ENCODE measurements at places on chromosomes 5 and 9.
A peak's percentile ranks its signal among the peaks of the same experiment; 100 is the strongest.

- DNase-seq = no peak
These were observed 358.0 kb upstream of the PCSK5 start for GRCh38 chr9:75532233-75533050.

- DNase-seq = no peak
These were observed 137.3 kb downstream of the FSTL4 start for GRCh38 chr5:133474851-133475590.

DNA sequence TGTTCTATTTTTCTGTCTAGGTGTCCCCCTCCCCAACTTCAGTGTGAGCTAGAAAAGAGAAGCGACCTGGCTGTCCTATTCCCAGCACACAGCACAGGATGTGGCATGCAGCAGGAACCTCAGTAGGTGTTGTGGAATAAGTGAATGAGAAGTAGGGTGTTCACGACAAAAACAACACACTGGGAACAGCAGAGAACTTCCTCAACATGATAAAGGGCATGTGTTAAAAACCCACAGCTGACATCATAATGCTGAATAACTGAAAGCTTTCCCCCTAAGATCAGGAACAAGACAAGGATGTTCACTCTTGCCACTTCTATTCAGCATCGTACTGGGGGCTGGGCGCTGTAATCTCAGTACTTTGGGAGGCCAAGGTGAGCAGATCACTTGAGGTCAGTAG, 155.6 kb upstream of the ZNF618 start:
- no peak for DNase-seq

DNA sequence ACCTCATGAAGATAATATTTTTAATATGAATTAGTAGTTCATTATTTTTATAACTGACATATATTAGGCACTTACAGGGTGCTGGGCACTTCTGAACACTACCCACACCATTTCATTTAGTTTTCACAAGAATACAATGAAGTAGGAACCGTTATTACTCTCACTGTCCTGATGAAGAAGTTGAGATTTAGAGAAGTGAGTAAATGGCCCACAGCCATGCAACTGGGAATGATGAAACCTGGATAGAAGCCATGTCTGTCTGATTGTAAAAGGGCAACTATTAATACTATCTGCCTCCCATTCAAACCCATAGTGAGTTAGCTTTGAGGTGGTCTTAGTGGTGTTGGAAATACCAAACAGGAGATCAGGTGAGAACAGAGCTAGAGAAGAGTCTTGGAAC, 29.6 kb upstream of the OTULINL start:
- no peak for DNase-seq

GRCh38 chr5:134570886-134571285, 45.4 kb downstream of the JADE2 start:
- no peak for DNase-seq

DNA sequence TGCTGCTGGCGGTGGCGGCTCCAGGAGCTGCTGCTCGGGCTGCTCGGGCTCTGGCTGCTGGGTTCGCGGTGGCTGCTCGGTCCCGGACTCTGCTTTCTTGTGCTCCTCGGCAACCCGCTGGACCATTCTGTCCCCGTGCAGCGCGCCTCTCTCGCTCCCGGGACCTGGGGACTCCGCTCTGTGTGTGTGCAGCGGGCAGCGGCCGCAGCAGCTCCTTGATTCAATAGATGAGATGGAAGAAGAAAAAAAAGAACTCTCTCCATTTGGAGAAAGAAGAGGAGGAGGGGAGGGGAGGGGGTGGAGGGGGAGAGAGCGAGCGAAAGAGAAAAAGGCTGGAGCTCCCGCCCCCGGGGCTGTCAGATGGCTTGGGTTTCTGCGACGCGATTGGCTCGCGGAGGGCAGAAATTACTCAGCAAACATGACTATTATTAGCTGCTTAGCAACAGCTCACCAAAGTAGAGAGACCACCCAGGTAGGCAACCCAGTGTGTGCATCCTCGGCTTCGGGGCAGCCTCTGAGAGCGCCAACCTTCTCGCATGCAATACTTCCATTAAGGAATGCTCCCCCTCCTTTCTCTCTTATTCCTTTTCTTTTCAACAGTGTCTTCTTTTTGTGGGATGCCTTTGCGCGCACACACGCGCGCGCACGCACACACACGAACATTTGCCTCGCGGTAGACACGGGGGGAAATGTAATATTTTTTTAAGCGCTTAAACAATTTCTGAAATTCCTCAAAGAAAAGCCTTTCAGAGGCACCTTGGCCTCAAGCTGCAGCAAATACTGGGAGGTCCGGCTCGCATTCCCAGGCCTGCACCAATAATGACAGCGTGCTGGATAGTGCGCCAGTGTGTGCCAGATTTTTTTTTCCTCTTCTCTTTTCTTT, 7.6 kb downstream of the PTCH1 start:
- DNase-seq = peak; percentile 98

GRCh38 chr5:151703227-151703626, 16.5 kb upstream of the SPARC start:
- no peak for DNase-seq

- DNase-seq = no peak
These were observed 84.0 kb downstream of the ERP44 start for GRCh38 chr9:100014846-100015245.

DNA sequence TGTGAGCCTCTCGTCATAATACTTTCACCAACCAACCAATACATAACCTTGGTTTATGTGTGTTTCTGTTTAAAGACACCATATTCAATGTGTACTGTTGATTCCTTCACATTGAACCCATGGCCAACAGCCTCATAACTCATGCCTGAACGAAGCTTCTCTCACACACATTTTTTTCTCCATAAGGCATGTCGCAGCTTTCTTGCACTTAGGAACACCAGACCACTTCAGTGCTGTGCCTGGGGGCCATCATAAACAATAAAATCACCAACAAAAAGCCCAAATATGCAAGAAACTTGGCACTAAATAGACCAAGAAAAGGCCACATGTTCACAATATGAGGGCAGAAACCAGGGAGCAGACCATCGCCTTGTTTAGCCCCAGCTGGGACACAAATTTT, 192.2 kb downstream of the ROR2 start:
- DNase-seq = peak; percentile 54
